ENCODE measurements at places on chromosomes 16 and 17.
A peak's percentile ranks its signal among the peaks of the same experiment; 100 is the strongest.

DNA sequence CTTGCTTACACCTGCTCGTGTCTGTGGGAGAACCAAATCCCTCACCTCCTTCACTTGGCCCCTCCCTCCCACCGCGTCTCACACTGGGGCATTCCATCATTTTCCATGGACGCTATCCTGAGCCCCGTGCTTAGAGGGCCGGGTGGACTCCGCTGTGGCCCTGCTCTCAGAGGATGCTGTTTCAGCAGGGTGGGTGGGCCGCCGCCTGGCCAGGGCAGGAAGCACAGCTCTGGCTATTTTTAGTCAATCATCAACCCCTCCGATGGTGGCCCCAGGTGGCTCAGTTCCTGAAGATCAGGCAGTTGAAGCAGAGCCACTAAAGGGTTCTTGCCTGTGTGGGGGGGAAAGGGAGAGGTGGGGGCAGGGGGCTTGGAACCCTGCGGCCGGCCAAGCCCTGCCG lies 230.3 kb downstream of the ENGASE start:
- no peak for DNase-seq

GRCh38 chr16:84746875-84747274 lies 47.1 kb downstream of the USP10 start:
- DNase-seq, result no peak

DNA sequence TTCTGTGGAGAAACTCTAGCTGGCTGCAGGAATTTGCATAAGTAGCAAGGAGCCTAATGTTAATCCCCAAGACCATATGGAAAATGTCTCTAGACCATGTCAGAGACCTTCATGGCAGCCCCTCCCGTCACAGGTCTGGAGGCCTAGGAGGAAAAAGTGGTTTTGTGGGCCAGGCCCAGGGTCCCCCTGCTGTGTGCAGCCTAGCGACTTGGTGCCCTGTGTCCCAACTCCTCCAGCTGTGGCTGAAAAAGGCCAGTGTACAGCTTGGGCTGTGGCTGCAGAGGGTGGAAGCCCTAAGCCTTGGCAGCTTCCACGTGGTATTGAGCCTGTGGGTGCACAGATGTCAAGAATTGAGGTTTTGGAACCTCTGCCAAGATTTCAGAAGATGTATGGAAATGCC lies 306.9 kb upstream of the CA10 start:
- no peak for DNase-seq

GRCh38 chr16:61797961-61798507 lies 238.2 kb downstream of the CDH8 start:
- no peak for DNase-seq

GRCh38 chr17:80195671-80196529 lies 24.2 kb downstream of the SGSH start:
- DNase-seq, result peak; percentile 44

DNA sequence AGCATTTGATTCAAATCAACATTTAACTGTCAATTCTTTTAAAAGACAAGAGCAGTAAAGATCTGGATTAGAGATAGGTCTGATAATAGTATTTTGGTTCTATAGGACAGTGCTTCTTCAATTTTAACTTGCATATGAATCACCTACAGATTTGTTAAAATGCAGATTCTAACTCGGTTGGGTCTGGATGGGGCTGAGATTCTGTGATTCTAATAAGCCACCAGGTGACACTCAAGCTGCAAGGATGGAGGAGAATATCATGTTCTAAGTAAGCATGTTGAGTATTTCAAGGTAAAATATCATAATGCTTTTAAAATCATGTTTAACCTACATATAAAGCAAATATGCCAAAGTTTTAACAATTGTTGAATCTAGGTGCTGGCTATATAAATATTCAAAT lies 15.8 kb downstream of the TSPOAP1 start:
- no peak for DNase-seq

GRCh38 chr17:8420041-8420934 lies 15.4 kb upstream of the NDEL1 start:
- no peak for DNase-seq

- DNase-seq, result no peak
Measured at GRCh38 chr17:38591759-38592241, 14.0 kb downstream of the SRCIN1 start.

DNA sequence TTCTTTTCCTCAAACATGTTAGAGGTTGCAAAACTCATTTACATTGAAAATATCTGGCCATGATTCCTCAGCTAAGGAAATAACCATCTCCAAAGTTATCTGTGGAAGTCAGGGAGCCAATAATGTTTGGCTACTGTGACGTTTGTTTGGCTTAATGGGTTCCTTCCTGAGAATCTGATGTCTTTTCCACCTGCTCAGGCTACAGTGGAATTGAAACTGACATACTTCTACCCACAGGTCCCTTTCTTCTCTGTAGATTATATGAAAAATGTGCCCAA lies 221.1 kb upstream of the XYLT1 start:
- DNase-seq, result no peak

DNA sequence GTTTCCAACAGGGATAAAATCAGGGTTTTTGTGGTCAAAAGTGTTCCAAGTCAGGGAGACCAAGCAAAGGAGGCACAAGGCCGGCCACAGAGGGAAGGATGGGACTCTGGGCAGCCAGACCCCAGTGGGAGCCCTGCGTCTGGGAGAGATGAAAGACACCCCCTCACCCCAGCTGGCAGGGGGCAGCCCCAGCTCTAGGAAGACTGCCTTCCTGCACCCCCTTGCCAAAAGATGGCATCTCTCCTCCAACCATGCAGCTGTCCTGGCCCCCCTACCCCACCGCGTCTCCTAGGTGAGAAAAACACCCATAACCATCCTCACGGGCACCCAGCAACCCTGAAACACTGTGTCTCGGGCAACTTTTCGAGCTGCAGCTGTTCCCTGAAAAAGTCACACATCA lies 51.3 kb downstream of the CUEDC1 start:
- DNase-seq, result no peak

DNA sequence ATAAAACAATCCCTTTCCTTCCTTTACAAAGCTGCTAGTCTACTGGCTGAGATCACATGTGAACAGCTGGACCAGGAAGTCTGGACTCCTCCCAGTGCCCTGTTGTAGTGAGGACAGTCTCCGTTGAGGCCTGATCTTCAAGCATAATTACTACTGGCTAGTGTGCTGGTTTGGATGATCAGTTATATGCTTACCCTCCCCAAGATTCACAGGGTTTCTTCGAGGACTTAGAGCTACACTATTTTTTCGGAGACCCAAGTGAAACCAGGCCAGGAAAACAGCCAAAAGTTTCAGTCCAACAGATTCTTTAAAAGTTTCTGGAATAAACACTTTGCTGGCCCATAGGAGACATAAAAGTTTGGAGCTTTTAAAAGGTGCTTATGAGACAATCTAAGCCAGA lies 194.9 kb upstream of the CDH11 start:
- no peak for DNase-seq
